Renal cortex interstitium (tissue), 15 donors: ENCODE measurements at places on chromosomes 2 and 18.

DNA sequence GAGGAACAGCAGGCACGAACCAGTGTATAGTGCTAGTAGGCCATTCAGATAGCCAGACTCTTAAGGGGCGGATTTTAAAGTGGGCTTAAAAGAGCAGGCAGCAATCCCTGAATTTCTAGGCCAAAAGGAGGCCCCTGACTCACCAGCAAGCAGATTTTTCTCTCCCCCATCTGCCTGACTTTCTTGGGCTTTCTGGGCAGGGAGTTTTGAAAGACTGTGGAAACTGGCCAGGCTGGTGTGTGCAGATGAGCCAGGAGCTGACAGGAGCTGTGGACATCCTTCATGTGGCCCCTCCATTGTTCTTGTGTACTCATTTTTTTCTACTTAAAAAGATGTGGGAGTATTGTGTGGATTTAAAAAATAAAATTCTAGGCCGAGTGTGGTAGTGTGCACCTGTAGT, 59.0 kb downstream of the GLI2 start:
- no peak for DNase-seq

DNA sequence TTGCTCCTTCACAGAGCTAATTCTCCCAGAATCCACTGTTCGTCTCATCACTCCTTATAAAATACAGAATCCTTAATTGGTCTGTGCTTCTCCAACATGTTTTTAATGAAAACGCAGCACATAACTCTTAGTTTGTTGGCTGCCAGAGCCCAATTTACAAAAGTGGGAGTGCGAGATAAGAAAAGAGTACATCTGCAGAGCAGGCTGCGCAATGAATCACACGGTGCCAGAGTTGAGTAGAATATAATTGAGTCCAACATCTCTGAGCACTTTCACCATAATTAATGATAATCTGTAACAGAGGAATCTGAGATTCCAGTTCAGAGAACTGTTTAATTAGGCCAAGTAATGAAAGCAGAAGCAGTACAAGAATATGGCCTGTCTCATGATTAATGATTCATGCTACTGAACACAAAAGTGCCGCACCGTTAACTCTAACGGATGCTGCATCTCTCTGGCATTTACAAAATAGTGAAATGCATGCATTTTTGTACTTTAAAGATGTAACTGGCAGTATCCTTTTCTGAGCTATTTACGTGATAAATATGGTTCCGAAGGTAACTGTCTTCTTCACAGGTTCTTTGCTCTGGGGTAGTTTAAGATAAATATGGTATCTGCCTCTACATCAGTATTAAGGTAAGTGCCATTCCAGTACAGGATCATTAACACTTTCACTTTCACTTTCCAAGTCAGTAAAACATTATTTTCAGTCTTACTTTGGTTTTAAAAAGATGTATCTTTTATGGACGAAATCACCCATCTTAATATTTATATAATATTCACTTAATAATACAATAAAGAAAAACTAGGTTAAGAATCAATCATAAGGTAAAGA, 785.6 kb downstream of the NR4A2 start:
- peak; percentile 0 for DNase-seq

DNA sequence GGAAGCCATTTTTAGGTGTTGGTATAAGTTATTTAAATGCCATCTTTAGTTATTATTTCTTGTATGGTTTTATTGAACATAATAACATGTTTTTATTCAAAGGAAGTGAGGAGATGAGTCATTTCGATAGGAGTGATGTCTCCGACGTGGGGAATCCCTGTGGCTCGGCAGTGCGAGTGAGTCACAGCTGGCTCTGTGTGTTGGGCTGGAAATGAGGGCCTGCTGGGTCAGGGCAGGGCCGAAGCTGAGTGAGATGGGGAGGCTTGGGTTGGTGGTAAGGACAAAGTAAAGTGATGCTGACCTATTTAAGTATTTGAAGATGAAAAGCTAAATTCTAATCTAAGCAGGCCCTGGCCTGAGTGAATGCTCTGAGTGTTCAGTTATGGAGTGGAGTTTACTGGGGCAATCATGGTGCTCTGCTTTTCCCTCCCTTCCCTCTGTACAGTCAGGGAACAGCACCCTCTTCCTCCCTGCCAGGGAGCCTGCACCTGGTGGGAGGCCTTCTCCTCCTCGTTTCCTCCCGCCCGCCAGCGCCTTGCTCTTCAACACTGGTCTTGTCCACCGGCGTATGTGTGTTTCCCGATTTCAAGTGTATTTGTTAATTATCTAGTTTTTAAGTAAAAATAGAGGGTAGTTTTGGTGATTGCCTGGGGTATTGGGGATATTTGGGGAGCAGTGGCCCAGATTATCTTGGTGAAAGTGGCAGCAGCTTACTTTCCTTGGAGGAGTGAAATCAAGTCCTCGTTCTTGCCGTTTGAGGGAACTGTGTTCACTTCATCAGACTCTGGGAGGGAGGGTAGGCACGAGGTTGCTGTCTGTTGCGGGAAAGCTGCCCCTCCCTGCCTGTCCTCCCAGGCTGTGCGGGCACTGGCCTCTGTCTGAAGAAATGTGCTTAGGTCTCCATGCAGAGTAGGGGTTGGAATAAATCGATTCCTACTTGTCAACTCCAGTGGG, 157.0 kb downstream of the LDLRAD4 start:
- DNase-seq, result no peak

DNA sequence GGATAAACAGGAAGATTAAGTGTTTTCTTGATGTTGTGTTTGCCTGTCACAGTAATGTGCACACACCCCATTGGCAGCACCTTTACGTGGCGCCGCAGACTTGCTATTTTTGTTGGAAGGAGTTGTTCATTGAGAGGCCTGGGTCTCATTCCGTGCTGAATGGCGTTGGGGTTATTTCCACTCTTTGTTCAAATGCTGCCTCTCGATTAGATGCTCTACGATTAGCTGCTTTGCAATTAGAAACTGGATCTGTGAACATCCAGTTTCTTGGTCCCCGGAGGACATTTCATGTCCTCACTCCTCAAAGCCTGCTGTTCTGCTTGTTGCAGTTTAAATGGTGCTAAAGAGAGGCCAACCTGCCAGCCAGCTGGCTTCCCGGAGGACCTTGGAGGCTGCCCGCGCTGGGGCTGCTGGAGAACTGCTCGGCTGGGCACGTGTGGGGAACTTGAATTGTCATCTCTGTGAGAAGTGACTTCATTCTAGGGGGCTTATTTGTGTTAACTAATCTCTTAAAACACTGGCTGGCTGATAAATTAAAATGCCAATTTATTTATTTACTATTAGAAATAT, 117.4 kb upstream of the NABP1 start:
- DNase-seq, result no peak

- DNase-seq, result no peak
Measured at GRCh38 chr2:224461391-224461790, 59.5 kb upstream of the FAM124B start.

GRCh38 chr2:189162566-189162965, 17.0 kb downstream of the COL5A2 start:
- DNase-seq, result no peak

DNA sequence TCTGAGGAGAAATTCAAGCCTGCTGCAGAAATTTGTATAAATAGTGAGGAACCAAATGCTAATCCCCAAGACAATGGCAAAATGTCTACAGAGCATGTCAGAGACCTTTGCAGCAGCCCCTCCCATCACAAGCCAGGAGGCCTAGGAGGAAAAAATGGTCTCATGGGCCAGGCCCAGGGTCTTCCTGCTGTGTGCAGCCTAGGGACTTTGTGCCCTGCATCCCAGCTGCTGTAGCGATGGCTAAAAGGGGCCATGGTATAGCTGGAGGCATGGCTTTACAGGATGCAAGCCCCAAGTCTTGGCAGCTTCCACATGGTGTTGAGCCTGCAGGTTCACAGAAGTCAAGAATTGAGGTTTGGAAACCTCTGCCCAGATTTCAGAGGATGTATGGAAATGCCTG, 191.2 kb upstream of the BCL2L11 start:
- DNase-seq, result no peak

DNA sequence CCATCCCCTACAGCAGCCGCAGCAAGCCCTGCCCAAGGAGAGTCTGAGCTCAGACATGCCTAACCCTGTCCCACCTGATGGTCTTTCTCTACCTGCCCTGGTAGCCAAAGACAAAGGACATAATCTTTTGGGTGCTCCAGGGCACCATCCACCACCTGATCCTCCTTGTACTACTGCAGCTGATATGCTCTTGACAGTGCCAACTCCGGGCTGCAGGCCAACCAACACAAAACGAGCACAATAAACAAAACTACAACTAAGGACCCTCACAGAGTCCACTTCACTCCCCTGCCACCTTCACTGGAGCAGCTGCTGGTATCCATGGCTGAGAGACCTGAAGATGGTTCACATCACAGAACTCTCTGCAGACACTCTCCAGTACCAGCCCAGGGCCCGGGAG, 106.3 kb downstream of the GRB14 start:
- DNase-seq, result no peak

DNA sequence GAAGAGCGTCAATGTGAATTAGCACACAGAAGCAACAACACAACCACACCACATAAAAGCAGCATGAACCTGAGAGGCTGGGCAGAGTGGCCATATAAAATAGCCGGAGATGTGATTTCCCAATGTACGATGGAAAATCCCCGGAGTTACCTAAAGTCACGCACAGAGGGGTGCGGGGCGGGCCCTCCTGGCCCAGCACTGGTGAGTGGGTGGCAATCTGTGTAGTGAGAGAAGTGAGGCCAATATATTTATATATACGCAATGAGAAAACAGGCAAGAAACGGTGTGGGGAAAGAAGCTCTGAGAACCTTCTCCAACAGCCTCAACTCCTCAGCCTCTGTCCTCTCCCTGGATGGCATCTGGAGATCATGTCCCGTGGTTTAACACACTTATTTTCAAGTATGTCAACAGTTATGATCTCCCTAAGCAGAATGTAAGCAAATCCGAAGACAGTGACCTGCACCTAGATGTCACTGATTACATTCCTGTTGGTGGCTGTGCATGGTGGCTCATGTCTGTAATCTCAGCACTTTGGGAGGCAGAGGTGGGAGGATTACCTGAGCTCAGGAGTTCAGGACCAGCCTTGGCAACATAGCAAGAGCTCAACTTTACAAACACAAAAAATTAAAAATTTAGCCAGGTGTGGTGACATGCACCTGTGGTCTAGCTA, 41.6 kb downstream of the CRACDL start:
- DNase-seq, result no peak

DNA sequence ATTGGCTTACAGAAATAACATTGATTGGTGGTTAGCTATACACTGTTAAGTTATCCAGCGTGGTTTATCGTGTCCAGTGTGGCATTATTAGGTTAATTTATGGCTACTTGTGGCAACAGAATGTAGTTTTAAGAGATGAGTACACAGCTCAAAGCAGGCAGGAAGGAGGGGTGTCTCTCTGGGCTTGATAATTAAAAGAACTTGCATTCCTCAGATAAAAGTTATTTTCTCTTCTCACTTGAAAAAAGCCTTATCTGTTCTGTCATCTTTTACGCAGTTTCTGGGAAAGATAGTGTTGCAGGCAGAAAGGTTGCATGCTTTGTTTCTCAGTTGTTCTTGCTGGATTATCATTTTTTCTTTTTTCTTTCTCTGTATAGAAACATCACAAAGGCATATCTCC, 154.4 kb upstream of the COL3A1 start:
- no peak for DNase-seq

- no peak for DNase-seq
Measured at GRCh38 chr2:12478151-12479064, 238.3 kb upstream of the TRIB2 start.

- no peak for DNase-seq
Measured at GRCh38 chr18:29083545-29083944, 906.6 kb upstream of the CDH2 start.

DNA sequence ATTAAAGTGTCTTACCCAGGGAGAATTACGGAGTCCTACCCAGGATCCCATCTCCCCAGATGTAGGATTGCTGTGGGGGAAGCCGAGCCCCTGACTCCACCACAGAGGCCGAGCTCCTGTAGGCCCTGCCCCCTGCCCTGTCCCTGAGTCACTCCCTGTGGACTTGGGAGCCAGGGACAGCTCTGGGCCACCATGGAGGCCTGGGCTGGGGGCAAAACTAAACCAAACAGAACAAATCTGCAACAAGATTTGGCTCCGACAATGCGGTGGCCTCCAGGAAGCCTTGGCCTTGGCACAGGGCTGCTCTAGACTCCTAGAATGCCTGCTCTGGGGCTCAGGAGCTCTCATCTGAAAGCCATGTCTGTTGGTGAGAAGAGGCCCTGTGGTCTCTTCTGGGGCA, 99.3 kb upstream of the PXDN start:
- DNase-seq, result no peak

GRCh38 chr2:28893488-28893887, 979 bp upstream of the WDR43 start:
- DNase-seq, result no peak
